ENCODE measurements at places on chromosomes 1 and 21.
A peak's percentile ranks its signal among the peaks of the same experiment; 100 is the strongest.

- no peak for DNase-seq
Measured at GRCh38 chr1:14614341-14614740, 15.9 kb downstream of the KAZN start.

DNA sequence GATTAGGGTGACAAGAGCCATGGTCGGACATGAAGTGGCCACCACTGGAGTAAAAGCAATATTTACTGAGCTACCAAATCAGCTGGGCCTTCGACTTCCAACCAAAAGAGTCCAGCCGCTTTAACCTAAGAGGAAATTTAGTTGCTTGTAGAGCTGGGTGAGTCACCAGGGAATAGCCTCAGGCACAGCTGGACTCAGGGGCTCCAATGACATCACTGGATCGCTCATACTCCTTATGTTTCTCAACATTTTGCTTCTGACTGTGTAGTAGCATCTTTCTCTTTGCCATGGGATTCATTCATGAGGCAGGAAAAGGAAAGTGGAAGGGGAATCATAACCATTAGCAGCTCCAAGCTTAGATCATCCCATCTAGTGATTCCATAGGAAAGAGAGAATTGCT is 664.4 kb downstream of the MATN1 start:
- no peak for DNase-seq

GRCh38 chr21:44596068-44596725 is 3.9 kb upstream of the KRTAP10-6 start:
- no peak for DNase-seq

DNA sequence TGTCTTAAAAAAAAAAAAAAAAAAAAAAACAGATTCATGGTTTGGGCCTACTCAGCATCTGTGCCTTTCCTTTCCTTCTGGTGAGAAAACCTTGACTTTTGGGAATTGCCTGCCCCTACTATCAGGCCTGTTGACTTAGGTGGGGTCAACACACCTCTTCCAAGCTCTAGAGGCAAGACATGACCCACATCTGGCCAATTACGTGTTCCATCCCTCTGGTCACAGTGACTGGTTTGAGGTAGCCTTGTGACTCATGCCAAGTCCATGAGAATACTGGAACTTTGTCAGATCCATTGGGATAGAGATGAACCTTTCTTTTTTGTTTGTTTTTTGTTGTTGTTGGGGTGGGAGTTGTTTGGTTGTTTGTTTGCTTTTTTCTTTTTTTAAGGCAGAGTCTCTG is 37.3 kb upstream of the KHDRBS1 start:
- DNase-seq = no peak

DNA sequence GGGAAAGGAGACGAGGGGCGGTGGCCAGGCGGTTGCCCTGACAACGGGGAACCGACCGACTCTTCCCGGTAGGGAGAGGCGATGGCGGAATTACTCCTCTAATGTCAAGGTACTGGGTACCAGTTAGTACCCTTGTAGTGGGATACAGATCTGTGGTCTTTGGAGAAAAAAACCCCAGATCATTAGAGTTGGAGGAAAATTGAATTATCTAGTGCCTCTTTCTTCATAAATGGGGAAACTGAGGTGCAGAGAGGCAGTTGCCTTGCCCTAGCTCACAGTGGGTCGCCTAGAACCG is 545 bp upstream of the PEF1 start:
- no peak for DNase-seq

DNA sequence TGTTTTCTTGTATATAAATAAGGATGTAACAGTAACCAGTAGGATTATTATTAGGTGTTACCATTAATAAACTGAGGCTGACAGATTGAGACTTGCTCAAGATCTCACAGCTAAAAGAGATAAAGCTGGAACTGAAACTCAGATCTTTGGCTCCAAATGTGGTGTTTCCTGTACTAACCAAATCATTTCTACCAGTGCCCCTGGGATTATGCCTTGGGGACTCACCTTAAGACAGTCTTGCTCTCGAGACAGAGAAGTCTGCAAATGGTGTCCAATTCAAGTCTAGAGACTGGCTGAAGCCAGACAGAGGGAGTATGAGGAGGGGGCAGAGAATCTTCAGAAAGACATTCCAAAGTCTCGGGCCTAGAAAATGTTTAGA is 593 bp upstream of the CD53 start:
- no peak for DNase-seq

DNA sequence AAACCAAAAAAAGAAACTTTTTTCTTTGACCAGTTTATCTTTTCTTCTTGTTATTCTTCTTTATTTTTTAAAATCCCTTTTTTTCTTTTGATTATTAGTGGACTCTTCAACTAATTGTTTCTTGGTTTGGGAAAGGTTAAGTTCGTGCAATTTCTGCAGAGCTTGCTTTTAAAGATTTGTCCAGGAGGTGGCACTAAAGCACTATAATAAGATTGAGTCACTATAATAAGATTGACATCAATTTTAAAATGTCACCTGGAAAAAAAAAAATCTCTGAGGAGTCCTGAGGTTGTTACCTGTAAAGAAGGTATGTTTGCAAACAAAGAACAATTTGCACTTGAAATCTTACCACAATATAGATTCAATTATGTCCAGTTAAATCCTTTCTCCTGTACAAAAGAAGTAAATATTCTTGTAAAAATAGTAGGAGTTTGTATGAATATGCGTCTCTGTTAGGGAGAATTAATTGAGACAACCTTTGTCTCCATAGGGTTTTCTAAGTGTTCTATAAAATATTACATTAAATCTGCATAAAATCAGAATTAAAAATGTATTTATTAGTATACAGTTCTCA is 166.7 kb downstream of the ADGRL4 start:
- peak; percentile 13 for DNase-seq

GRCh38 chr1:222620566-222620965 is 2.7 kb downstream of the MIA3 start:
- DNase-seq = no peak

DNA sequence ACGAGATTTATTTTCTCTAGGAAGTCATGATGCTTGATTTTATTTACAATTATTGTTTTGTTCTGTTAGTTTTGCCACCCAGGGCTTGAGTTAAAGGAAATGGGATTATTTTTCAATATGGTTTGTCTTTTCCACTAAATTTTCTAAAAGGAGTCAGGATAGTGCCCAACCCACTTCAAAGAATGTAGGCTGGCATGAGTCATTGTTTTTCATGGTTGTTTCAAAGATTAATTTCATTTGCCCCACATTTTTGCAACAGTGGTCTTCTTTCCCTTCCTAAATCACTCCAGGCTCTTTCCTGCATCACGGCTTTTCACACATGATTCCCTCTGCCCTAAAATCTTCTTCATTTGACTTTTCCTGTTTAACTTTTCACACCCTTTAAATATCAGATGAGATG is 2.5 kb downstream of the SLAMF6 start:
- DNase-seq = no peak

- DNase-seq = no peak
Measured at GRCh38 chr21:19507682-19508260, 1104.2 kb upstream of the TMPRSS15 start.

DNA sequence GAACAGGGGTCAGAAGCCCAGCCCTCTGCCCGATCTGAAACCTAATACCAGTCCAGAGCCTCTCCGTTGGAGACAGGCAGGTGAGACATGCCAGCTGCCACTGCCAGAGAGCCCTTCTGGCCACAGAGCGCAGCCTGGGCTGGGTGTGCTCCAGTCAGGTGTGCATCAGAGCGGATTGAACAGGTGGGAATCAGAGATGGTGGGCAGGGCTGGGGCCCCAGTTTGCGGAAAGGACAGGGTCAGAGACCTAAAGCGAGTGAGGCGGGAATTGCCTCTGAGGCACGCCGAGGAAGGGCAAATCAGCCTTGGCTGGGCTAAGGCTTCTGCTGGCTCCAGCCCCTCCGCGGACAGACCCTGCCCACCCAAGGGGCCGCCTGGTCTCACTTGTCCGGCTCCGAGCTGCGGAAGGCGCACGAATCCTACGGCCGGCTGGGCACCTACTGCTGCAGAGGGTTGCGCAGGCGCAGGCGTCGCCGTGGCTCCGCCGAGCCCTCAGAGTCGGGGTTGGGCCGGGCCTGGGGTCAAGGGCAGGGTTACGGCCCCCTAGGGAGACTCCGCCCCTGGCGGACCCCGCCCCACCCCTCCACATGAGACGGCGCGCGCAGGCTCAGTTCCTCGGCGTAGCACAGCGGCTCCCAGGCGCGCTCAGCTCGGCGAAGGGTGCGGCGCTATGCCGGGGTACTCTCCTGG is 10.3 kb downstream of the CPLANE2 start:
- no peak for DNase-seq

- DNase-seq = no peak
Measured at GRCh38 chr1:56570924-56571372, 8.4 kb downstream of the PLPP3 start.

- no peak for DNase-seq
Measured at GRCh38 chr1:186465946-186466345, 5.0 kb upstream of the PDC start.

All from T-helper 1 cell (primary cell).